ENCODE measurements at places on chromosomes 2 and 18. TPM values are rescaled to one million over a fixed set of nuclear protein-coding genes. Genes with fewer than 3 reads are reported as not detected.

Gene UGT1A7
- total RNA-seq: not detected

Gene MAPK4
- 7.0 TPM for total RNA-seq

Gene TMEM200C
- 1.4 TPM for total RNA-seq

DNA sequence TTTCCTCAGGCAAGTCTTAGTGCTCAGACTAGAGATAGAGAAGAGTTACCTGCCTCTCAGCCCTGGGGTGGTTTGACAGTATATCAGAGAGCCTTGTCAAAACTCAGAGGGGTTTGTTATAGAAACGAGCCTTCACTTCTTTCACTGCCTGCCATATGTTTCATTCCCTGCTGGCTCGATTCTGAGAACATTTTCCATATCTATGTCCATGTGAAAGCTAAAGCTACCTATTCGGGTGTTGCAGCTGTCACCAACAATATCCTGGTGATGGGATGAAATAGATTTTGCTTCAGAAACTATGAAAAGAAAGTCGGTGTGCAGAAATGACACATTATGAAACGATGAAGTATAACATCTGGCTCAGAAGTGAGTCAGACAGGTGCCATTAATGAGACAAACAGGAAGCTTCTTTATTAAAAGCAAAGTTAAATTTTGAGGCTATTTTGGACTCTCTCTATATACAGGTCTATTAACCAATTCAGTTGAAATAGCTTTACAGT lies 56.1 kb upstream of the TANK start:
- peaks cover 14% of the 10 kb centered on the region for H3K4me1 ChIP-seq
- H3K36me3 ChIP-seq: no peaks in the 10 kb centered on the region
- no peak overlapping the region for H3K4me3 ChIP-seq
- no peak overlapping the region for H3K27ac ChIP-seq
- no peak for DNase-seq

- peaks cover 5% of the 10 kb centered on the region for H3K27me3 ChIP-seq
- H3K4me3 ChIP-seq: no peak overlapping the region
- H3K36me3 ChIP-seq: no peaks in the 10 kb centered on the region
- no peak for DNase-seq
Measured at GRCh38 chr2:26978061-26978596, 7.7 kb downstream of the MAPRE3 start.

- no peaks in the 10 kb centered on the region for H3K36me3 ChIP-seq
- H3K27me3 ChIP-seq: no peaks in the 10 kb centered on the region
- H3K27ac ChIP-seq: peak overlapping the region; percentile 59
- H3K4me3 ChIP-seq: no peak overlapping the region
- peak; percentile 17 for DNase-seq
Measured at GRCh38 chr2:231682603-231683291, 25.6 kb upstream of the PTMA start.

DNA sequence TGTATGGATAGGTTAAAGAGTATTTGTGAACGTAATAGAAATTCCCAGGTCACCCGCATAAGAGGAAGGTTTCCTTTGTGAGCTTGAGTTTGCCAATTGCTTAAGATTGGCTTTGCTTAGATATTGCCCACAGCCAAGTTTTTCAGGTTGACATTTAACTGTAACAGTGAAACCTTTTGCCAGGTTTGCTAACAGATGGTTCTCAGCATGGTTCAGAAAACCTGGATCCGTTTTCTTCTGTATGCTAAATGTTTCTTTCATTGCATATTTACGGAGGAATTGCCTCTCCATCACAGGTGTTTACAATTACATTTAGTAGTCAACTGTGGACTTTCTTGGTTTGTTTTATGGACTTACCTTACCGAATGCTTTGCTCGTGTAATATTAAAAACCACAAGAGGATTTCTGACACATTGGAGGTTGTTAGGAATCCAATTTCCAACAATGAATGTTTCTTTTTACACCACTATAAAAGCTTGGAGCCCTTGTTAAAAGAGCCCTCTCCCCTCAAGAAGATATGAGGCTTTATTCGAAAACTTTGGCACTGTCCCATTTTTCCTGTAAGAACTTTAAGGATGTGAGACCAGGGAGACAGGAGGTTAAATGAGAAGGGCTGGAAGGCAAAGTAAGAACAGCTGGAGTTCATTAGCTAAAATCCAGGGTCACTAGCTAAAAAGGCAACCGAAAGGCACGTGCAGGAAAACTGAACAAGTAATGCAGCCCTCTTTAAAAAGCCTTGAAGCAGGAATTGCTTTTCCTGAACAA lies 7.8 kb downstream of the CDK15 start:
- H3K27me3 ChIP-seq: no peaks in the 10 kb centered on the region
- H3K27ac ChIP-seq: no peak overlapping the region
- H3K4me1 ChIP-seq: no peaks in the 10 kb centered on the region
- H3K36me3 ChIP-seq: no peaks in the 10 kb centered on the region

GRCh38 chr2:48332286-48332685 lies 197.7 kb upstream of the STON1 start:
- H3K4me1 ChIP-seq: peaks cover 46% of the 10 kb centered on the region
- H3K36me3 ChIP-seq: no peaks in the 10 kb centered on the region
- H3K27me3 ChIP-seq: no peaks in the 10 kb centered on the region
- H3K27ac ChIP-seq: no peak overlapping the region
- no peak for DNase-seq

DNA sequence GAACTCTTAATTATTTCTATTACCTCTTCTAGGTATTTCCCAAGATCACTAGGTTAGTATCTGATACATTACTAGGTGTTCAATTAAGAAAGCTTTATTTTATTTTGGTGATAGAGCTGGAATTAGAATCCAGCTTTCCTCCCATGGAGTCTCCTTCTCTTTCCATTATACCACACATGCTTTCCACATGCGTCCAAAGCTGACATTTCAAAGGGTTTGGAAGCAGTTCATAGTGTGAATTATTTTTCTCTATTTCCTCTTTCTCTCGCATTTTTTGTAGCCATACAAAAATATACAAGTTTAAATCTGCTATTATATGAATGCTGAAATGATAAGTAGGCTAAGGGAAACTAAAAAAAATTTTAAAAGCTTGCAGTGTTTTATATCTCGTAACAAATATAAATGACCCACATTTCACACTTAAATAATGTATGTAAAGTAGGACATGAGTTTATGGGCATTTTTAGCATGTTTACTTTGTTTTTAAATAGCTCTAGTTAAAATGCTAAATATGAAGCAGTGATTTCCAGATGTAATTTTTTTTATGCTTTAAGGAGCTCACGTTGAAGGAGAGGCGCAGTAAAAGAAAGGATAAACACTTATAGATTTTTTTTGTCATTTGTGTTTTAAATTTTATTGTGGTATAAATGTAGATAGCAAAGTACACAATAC lies 20.1 kb downstream of the ZC3H6 start:
- H3K4me3 ChIP-seq: no peak overlapping the region
- no peak for DNase-seq
- no peak overlapping the region for H3K27ac ChIP-seq
- H3K36me3 ChIP-seq: no peaks in the 10 kb centered on the region
- H3K4me1 ChIP-seq: no peaks in the 10 kb centered on the region

DNA sequence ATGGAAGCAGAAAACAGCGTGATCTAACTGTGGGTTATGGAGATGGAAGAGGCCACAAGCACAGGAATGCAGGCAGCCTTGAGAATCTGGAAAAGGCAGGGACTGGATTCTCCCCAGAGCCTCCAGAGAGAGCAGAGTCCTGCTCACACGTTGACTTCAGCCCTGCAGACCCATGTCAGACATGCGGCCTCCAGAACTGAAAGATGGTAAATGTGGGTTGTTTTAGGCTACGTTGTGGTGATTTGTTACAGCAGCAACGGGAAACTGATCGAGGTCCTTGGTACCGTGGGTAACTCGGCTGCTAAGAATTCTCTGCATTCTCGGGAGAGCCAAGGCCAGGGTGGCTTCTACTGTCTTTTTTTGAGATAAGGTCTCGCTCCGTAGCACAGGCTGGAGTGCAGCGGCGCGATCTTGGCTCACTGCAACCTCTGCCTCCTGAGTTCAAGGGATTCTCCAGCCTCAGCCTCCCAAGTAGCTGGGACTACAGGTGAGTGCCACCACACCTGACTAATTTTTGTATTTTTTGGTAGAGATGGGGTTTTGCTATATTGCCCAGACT lies 97.1 kb downstream of the ACKR3 start:
- no peaks in the 10 kb centered on the region for H3K36me3 ChIP-seq
- no peak overlapping the region for H3K4me3 ChIP-seq
- DNase-seq: no peak

DNA sequence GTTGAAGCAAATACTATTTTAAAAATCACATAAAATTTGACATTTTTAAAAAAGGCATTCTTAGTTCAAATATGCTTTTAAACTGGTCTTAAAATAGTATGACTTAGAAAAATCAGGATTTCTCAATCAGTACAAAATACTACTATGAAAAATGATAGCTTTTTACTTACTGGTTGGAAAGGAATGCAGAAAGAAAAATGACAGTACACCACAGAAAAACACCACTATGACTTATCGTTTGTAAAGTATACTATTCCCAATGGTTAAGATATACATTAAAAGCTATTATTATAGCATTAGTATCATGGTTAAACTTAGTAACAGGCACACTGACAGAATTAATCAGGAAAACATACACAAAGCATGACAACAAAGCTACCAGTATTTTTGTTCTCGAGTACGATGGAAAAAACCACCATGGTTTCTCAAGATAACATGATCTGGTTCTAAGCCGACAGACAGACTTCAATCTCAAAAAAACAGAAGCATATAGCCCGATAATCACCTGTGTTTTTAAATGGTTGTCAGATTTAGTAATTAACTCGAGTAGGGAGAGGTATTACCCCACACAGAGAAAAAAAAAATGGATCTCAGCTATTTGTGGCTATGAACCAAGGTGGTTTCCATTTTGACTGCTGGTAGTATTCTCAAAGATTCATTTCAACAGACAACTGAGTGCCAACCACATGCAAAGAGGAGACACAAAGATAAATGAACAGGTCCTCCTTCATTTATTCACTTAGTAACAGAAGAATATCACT lies 39.1 kb downstream of the CUL3 start:
- H3K27me3 ChIP-seq: no peaks in the 10 kb centered on the region
- H3K27ac ChIP-seq: no peak overlapping the region
- H3K36me3 ChIP-seq: peaks cover 17% of the 10 kb centered on the region
- DNase-seq: no peak
- H3K4me1 ChIP-seq: peaks cover 29% of the 10 kb centered on the region

DNA sequence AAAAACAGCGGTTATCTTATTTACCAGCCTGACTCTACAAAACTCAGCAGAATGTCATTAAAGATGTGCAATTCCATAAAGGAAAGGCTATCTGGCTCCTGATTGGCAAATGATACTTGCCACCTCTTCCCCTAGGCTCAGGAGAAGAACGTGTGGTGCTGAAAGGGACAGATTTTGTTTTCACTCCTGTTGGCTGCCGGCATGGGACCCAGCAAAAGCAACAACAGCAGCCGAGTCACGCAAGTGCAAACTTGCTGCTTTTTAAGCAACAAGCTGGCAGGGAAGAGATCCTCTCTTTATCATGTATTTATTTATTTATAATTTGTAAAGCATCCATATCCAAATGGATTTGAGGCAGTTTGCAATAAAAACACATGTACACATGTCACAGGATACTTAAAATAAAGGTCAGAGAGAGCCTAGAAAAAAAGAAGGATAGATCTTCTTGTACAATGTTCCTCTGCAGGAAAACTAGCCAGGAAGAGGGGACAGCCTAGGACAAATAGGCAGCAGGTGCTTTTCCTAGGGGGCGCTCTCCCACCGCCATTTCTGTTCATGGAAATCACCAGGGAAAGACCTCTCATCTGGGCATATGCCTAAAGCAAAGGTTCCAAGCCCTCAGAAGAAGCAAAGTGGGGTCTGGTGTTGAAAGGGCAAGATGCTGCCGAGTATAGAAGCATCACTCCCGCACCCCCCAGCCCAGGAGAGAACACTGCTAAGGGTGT lies 799.3 kb downstream of the BCL11A start:
- H3K27ac ChIP-seq: no peak overlapping the region
- H3K27me3 ChIP-seq: no peaks in the 10 kb centered on the region
- peak; percentile 46 for DNase-seq
- peaks cover 7% of the 10 kb centered on the region for H3K4me1 ChIP-seq
- no peaks in the 10 kb centered on the region for H3K36me3 ChIP-seq

DNA sequence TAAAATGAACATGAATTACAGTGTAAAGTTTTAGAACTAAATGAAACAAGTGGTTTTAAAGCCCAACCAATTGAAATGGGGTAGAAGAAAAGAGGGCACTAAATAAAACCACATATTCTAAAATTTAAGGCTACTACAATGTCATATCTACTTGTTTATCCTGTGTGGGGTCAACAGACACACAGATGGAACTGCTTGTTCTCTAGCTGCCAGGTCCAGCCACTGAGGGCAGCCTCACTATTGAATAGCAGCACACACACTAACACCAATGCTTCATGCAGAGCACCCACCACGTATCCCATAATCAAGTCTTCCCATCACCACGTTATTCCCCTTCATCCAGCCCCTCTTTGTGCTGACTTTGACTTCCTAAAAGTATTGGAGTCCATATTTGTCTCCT lies 88.1 kb downstream of the SPIRE1 start:
- no peak overlapping the region for H3K27ac ChIP-seq
- no peaks in the 10 kb centered on the region for H3K27me3 ChIP-seq
- no peak for DNase-seq
- H3K36me3 ChIP-seq: no peaks in the 10 kb centered on the region
- H3K4me3 ChIP-seq: no peak overlapping the region

DNA sequence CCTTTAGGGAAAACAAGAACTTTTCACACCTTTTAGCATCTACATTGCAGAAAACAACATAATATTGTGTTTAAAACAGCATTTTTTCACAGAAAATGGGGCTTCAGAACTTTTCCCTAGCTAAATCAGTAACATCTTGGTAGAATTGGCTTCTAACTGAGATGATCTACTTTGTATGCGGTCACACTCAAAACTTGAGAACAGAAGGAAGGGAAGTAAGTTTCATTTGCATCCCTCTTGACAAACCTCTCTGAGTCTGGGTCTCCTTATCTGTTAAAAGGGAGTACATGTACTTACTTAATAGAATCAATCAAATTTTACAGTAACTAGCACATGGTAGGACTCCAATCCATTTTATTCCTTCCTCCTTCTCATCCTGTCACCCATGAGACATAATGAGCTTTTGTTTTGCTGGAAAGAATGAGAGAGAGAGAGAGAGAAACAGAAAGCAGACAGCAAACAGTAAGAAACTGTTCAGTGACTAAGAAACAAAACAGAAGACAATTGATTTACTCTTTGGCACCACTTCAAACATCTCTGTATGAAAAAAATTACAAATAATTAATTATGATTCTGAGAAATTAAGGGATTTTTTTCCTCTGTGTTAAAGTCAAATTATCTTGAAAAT lies 387.3 kb downstream of the SATB2 start:
- no peak overlapping the region for H3K4me3 ChIP-seq
- no peak for DNase-seq
- H3K27ac ChIP-seq: no peak overlapping the region
- no peaks in the 10 kb centered on the region for H3K4me1 ChIP-seq
- H3K27me3 ChIP-seq: no peaks in the 10 kb centered on the region

- peaks cover 23% of the 10 kb centered on the region for H3K27me3 ChIP-seq
- H3K4me3 ChIP-seq: no peak overlapping the region
- H3K4me1 ChIP-seq: no peaks in the 10 kb centered on the region
- H3K27ac ChIP-seq: no peak overlapping the region
- no peaks in the 10 kb centered on the region for H3K36me3 ChIP-seq
Measured at GRCh38 chr18:59908799-59909198, 9.0 kb downstream of the PMAIP1 start.
